Activated CD4-positive, alpha-beta T cell treated with anti-CD3 and anti-CD28 coated beads for 36 hours (primary cell): ENCODE measurements at places on chromosomes 1 and 21. TPM values are rescaled to one million over a fixed set of nuclear protein-coding genes. Genes with fewer than 3 reads are reported as not detected.

DNA sequence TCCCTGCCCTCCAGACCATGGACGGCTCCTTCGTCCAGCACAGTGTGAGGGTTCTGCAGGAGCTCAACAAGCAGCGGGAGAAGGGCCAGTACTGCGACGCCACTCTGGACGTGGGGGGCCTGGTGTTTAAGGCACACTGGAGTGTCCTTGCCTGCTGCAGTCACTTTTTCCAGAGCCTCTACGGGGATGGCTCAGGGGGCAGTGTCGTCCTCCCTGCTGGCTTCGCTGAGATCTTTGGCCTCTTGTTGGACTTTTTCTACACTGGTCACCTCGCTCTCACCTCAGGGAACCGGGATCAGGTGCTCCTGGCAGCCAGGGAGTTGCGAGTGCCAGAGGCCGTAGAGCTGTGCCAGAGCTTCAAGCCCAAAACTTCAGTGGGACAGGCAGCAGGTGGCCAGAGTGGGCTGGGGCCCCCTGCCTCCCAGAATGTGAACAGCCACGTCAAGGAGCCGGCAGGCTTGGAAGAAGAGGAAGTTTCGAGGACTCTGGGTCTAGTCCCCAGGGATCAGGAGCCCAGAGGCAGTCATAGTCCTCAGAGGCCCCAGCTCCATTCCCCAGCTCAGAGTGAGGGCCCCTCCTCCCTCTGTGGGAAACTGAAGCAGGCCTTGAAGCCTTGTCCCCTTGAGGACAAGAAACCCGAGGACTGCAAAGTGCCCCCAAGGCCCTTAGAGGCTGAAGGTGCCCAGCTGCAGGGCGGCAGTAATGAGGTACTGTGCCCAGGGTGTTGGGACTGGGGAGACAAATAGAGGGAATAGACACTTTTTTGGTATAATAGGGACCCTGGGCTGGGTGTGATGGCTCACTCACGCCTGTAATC lies 1.0 kb downstream of the ZBTB48 start:
- peak overlapping the region; percentile 92 for H3K4me3 ChIP-seq
- H3K36me3 ChIP-seq, result peaks cover 7% of the 10 kb centered on the region
- H3K27me3 ChIP-seq, result no peaks in the 10 kb centered on the region
- peaks cover 33% of the 10 kb centered on the region for H3K4me1 ChIP-seq
- peak; percentile 45 for DNase-seq

DNA sequence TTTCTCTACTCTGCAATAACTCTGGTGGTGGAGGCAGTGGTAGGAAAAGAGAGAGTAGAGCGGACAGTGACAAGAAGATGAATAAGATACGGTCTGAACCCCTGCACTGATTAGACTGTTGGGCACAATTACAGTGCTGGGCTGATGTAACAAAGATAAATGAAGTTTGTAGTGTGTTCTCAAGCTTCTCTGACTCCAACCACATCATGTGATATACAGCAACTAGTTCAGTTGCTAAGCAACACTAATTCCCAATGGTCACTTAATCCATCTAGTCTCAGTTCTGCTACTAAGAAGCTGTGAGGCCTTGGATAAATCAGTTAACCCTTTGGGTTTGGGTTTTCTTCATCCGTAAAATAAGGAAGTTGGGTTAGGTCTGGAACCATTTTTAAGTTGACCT lies 17.3 kb downstream of the DDR2 start:
- H3K36me3 ChIP-seq, result no peaks in the 10 kb centered on the region
- no peak for DNase-seq
- H3K27ac ChIP-seq, result no peak overlapping the region
- peaks cover 20% of the 10 kb centered on the region for H3K27me3 ChIP-seq
- no peak overlapping the region for H3K4me3 ChIP-seq

GRCh38 chr1:203044546-203045250 lies 18.4 kb downstream of the PPFIA4 start:
- no peak overlapping the region for H3K4me3 ChIP-seq
- DNase-seq, result no peak
- H3K27ac ChIP-seq, result no peak overlapping the region
- H3K36me3 ChIP-seq, result peaks cover 11% of the 10 kb centered on the region
- peaks cover 3% of the 10 kb centered on the region for H3K4me1 ChIP-seq

GRCh38 chr1:34319218-34319617 lies 142.5 kb downstream of the C1orf94 start:
- no peaks in the 10 kb centered on the region for H3K36me3 ChIP-seq
- H3K4me3 ChIP-seq, result no peak overlapping the region
- no peaks in the 10 kb centered on the region for H3K4me1 ChIP-seq
- H3K27ac ChIP-seq, result no peak overlapping the region
- peaks cover 7% of the 10 kb centered on the region for H3K27me3 ChIP-seq

GRCh38 chr1:145695821-145696629 lies 11.1 kb downstream of the PDZK1 start:
- H3K4me3 ChIP-seq, result no peak overlapping the region
- peaks cover 2% of the 10 kb centered on the region for H3K4me1 ChIP-seq
- H3K27ac ChIP-seq, result no peak overlapping the region

The KIF17 gene
- 0.25 TPM for total RNA-seq
